NCI-H2107 (cell line): ENCODE measurements at places on chromosomes 3 and 15.

GRCh38 chr3:119084371-119085069, 49.9 kb upstream of the IGSF11 start:
- no peak for DNase-seq

DNA sequence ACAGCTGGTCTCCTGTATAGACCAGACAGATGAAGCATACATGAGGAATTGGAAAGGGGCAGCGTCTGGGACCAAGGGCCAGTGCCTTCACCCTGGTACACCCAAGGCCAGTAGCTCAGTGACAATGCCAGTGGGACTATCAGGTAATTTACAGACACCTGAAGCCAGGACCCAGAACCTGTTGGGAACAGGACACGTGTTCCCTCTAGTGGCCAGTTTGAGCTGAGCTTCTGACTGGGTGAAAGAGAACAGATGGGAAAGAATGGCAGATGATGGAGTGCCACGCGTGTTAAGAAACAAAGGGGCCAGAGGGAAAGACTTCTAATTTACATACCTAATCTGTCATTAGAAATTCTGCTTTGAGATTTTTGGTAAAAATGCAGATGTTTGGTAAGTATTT, 5.1 kb upstream of the SLC25A38 start:
- no peak for DNase-seq

GRCh38 chr15:71456811-71457210, 341.5 kb downstream of the THSD4 start:
- DNase-seq, result no peak

- no peak for DNase-seq
Measured at GRCh38 chr3:99953596-99953995, 135.9 kb downstream of the CMSS1 start.

DNA sequence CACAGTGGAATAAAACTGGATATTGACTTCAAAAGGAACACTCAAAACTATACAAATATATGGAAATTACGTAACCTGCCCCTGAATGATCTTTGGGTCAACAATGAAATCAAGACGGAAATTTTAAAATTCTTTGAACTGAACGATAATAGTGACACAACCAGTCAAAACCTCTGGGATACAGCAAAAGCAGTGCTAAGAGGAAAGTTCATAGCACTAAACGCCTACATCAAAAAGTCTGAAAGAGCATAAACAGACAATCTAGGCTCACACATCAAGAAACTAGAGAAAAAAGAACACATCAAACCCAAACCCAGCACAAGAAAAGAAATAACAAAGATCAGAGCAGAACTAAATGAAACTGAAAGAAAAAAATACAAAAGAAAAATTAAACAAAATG, 46.6 kb downstream of the DNAAF4 start:
- DNase-seq, result no peak

DNA sequence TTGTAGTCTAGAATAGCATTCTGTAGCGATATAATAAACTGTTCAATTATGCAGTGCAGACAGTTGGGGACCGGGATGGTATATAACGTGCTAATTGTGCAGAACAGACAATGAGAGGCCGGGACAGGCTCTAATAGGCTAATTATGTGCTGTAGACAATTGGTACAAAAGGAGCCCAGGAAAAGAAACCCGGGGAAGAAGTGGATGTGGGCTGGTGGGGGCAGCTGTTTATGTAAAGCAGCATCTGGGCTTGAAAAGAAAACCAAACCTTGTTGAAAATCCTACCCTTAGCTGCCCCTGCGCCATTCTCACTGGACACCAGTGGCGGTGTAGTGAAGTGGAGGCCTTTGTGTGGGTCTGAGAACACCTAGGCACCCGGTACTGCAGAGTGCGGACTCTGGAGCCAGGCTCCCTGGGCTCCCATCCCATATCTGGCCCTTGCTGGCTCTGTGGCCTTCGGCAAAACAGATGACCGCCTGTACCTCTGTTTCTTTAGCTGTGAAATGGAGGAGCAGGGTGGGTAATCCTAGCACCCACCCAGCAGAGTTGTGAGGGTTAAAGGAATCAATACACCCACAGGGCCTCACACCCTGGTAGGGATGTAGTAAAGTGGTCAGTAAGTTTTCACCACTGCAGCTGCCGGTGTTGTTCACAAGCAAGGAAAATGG, 51.5 kb downstream of the CMTM6 start:
- DNase-seq, result no peak

GRCh38 chr3:188348435-188349244, 194.7 kb downstream of the LPP start:
- DNase-seq, result no peak

DNA sequence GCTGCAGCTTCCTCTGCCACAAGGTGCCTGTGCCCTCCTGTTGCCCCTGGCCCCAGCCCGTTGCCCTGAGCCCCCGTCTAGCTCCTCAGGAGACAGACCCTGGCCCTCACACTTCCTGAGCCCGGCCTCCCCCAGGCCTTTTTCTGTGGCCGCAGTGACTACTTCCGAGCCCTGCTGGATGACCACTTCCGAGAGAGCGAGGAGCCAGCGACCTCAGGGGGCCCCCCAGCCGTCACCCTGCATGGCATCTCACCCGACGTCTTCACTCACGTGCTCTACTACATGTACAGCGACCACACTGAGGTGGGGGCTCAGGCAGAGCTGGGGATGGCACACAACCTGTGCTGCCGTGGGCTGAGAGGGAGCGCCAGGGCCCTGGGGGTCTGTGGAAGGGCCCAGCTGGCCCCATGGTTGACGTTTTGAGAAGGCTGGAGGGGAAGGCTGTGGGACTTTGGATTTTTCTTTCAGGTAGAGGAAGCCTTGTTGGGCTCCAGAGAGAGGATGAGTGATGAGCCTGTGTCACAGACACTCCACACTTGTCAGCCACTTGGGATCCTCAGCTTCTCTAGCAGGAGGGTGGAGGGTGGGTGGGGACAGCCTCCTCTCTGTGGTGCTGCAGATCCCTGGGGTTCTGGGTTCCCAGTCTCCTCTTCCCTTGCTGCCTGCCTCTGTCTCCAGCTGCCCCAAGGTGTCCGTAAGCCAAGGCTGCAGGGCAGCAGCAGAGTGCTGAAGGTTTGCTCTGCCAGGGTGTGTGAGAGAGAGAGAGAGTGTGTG, 5.0 kb downstream of the ABTB1 start:
- DNase-seq, result no peak

- no peak for DNase-seq
Measured at GRCh38 chr15:40878785-40879184, 4.8 kb upstream of the RHOV start.
